ENCODE measurements at places on chromosomes 6 and 20.

- no peak for DNase-seq
Measured at GRCh38 chr6:121780325-121781321, 345.2 kb downstream of the GJA1 start.

GRCh38 chr6:43376551-43376981, 7.1 kb upstream of the ZNF318 start:
- no peak for DNase-seq

DNA sequence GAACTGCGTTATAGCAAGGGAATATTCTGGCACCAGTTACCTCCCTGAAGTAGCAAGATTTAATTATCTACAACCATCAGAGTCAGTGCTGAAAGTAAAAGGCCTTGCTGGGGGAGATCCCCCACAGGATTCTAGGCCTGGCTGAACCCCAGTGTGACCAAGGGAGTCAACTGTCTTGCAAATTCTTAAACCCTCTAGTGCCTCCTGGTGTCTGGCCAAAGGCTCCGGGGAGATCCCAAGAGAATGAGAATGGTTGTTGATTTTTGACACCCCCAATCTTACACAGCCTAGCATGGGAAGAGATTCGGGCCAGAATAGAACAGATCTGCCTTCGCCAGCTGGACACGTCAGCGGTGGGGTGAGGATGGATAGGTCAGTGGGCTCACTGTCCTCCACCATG, 179.4 kb downstream of the ERMARD start:
- DNase-seq: no peak

DNA sequence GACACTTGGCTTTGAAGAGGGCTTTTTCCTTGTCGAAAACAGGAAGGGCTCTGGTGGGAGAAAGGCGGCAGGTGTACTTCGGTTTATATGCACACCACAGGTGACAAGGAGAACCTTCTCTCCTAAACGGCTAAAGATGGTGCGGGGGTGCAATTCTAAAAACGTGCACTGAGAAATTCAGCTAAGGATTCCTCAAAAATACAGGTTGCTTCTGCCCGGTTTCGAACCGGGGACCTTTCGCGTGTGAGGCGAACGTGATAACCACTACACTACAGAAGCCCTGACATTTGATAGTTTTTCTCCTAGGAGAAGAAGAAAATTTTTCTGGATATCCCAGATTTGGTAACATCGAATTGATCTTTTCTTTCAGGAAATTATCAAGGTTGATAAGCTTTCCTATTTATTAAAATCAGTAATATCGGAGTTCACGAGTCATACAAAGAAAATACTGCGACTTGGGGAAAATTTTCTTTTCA, 32.0 kb downstream of the POM121L2 start:
- DNase-seq: no peak

DNA sequence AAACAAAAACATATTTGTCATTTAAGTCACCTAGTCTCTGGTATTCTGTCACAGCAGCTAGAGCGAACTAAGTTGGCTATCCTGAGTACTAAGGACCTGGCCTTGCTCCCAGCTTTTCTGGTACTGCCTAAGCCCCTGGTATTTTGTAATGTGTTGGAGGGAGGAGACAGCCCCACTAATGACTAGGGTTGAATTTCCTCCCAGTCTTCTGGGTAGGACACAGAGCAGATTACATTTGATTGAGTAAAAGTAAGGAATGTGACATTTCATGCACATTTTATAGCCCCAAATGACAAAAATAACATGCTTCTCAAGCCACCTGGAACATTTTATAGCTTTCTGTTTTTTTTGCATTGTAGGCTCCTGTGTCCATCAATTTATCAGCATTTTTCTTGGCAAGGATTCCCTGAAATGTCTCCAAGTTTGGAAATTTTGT, 47.9 kb upstream of the DDR1 start:
- DNase-seq: no peak

GRCh38 chr6:29489286-29489685, 1.5 kb upstream of the MAS1L start:
- no peak for DNase-seq

- DNase-seq: no peak
Measured at GRCh38 chr6:129694036-129694435, 15.9 kb downstream of the ARHGAP18 start.

DNA sequence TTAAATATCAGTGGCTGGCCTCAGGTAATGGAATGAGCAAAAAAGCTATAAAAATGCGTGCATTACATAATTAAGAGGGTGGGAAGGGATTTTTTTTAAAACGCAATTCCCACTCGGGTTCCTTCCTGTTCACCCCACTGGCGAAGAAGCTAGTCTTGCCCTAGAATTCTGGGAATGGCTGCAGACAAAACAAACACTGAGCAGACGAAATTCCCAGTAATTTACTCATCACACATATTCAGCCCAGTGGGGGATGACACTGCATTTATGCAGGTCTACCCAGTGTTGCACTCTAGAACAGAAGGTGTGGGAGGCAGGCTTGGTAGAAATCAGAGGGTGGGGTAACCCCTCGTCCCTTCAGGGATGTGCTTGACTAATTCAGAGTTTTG, 2695.0 kb upstream of the DEFB115 start:
- DNase-seq: no peak

DNA sequence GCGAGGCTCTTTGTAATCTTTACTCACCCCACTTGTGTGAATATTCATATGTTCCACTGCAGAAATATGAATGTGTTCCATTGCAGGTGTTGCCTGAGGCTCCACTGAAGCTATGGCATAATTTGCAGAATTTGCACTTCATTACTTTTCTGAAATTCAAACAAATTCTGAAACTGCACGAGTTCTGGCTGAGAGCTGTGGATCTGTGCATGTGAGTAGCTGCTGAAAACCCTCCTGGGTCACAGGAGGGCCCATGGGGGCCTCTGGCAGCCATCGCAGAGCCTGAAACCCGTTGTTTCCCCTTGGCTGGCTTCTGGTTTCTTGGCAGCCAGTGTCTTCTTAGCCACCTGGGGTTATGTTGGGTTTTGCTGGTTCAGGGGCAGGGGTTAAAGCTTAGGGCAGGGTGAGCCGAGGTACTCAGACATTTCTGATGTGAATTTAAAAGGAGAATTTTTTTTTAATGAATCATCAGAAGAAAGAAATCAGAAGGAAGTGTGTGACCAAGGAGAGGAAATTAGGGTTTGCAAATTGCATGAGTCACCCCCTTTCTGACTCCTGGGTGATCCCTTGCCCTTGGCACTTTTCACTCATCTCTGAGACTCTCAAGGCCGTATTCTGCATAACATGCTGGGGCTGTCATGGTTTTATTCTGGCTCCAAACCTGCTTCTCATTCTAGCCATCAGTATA, 40.6 kb downstream of the TOX2 start:
- DNase-seq: no peak
